ENCODE measurements at places on chromosomes 3 and 15.
A peak's percentile ranks its signal among the peaks of the same experiment; 100 is the strongest.

DNA sequence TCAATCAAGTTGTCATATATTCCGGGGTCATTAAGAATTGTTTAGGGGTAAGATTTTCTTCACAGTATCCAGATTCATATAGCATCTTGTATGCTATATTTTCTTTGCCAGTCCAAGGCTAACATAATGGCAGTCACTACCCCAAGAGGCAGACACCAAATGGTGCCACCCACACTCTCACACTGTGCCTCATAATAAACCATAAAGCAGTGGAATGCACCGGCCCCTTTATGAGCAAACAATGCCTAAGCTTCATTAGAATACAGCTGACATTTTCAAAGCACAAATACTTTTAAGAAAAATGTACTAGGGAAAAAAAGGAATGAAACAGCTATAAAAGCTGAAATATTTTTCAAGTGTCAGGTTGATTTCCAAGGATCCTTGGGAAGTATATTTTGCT, 121.6 kb downstream of the TFDP2 start:
- DNase-seq = peak; percentile 39

- no peak for DNase-seq
Observed at GRCh38 chr3:18046131-18046915, 303.9 kb upstream of the TBC1D5 start.

DNA sequence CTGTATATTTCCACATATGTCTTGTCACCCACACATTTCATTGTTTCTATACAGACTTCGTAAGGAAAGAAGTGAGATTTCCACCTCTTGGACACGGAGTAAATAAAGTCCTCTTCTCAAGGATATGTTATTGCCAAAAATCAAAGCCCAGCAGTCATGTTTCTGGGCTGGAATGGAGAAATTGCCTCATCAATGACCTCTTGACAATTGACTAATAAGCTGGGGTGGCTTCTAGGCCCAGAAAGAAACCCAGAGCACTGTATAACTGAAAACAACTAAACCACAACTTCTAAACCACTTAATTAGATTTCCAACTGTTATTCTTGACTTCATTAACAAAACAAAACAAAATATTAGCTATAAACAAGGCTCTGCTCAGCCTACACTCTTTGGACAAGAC, 56.4 kb upstream of the SLC24A5 start:
- DNase-seq = no peak

DNA sequence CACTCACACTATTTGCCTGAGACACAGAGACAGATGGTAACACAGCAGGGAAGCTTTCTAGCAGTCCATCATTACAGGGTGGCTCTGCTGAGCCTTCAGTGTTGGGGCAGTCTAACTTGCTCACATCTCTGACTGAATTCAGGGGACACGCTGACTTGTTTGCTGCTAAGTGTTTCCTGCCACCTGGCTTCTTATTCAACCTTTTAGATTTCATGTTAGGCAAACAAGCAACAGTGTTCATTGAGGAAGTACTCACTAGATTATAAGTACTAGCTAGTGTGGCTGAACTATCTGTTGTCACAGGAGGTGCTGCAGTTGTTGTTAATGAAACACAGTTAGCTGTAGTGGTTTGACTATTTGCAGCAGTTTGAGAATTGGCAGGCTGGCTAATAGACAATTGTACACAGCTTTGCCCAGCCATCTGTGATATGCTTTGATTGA, 37.3 kb downstream of the USF3 start:
- peak; percentile 26 for DNase-seq

DNA sequence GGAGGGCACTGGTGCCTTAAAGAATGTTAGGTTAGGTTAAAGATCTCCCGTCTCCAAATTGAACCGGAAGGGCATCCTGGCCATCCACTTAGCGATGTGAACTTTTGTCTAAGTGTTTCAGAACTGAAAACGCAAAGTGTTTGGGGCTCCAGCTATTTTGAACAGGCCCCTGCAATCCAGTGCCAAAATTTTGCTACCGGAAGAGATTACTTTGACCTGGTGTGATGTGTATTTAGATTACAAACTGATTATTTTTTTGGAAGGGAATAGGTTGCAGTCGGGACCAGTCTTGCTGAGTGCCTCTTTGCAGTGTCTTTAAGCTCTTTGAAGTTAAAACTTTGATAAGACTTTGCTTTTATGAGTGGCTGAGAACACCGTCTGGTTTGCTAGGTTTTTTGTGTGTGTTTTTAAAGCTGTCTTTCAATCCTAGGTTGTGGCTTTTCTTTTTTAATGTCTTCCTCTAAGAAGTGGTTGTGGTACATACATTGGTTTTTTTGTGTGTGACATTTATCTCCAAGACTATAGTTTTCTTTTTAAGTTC, 179.6 kb downstream of the OR4M2 start:
- no peak for DNase-seq

DNA sequence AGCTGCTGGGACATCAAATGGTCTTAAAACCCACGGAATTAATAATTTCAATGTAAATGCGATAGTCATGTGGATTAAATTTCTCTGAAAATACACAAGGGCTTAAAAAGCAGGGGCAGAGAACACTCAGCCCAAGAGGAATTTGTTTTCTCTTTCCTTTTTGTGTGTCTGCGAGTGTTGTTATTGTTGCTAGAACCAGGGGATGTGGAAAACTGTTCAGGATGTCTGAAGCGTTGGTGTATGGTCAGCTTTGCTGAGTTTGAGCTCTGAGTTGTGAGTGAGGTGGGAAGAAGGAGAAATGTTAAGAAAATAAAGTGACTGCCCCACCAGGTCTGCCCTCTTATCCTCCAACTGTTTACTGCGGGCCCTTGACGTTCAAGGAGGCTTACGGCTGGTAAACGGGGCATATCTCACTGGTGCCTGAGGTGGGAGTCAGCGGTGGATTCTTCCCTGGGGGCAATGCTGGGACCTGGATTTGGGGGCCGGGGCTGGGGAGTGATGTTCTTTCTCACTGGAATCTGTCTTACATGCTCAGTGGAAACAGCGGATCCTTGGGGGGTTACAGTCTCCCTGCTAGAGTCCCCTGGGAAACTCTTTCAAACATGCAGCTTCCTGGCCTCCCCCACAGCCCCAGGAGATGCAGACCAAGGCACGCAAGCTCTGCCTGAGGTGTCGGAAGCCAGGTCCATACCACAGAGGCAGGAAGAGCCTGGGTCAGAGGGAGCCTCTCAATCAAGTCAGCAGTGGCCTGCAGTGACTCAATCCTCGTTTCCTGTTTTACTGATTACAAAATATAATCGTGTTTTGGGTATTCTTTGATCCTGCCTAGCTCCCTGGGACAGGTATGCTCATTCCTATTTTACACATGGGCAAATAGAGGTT, 41.8 kb downstream of the ITGA11 start:
- no peak for DNase-seq

DNA sequence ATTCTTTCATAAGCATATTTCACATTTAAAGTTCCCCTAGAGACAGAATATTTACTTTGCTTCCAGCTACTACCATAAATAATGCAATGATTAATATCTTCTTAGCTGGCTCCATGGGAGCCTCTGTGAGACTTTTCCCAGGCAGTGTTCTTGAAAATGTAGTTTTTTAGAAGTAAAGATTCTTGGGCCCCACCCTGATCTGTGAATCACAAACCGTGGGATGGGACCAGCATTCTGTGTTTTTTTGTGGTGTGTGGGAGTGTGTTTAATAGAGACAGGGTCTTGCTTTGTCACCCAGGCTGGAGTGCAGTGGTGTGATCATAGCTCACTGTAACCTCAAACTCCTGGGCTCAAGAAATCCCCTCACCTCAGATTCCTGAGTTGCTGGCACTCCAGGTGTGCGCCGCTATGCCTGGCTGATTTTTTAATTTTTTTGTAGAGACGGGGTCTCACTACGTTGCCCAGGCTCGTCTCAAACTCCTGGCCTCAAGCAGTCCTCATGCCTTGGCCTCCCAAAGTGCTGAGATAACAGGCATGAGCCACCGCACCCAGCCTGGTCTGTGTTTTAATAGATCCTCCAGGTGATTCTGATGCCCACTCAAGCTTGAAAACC, 83.0 kb downstream of the KLHL25 start:
- DNase-seq = no peak

GRCh38 chr3:197953881-197954280, 3.9 kb downstream of the RPL35A start:
- no peak for DNase-seq

GRCh38 chr15:92992720-92993119, 92.6 kb downstream of the CHD2 start:
- DNase-seq = no peak

DNA sequence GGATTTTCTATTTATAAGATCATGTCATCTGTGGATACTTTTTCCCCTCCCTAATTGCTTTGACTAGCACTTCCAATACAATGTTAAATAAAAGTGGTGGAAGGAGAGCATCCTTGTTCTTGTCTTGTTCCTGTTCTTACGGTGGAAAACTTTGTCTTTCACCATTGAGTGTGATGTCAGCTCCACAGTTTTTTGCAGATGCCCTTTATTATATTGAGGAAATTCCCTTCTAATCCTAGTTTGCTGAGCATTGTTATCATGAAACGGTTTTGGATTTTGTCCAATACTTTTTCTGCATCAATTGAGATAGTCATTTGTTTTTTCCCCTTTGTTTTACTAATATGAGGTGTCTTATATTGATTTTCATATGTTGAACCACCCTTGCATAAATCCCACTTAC, 19.9 kb upstream of the IL20RB start:
- DNase-seq = no peak

DNA sequence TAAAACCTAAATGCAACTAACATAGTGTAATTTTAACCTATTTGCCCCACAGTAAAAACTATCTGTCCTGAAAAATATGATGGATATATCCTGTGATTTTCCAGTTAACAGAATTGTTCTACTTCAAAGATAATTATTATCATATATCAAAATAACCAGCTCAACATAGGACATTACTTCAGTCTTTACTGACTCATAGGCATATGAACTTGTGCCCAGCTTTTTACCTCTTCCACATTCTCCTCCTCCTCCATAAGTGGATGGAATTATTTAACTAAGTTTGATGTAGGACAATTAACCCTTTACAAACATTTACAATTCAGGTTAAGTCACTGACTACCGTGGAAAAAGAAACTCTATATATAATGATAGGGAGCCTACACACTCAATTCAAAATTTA, 22.9 kb upstream of the USF3 start:
- DNase-seq = no peak

DNA sequence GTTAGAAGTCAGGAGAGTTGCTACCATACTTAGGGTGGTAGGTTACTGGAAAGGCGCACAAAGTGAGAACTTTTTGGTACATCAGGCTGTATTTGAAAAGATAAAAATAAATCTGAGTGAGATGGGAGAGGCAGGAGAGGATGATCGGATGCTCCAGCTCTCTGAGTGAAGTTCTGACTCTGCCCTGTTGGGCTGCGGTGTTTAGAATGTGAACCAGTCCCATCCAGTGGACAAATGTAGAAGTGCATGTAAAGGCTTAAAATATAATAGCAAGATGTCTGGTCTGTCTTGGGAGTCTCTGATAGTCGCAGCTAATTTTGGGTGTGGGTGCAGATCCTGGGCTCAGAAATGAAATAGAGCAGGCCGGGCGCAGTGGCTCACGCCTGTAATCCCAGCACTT, 30.4 kb downstream of the ACKR2 start:
- peak; percentile 85 for DNase-seq

Data from Ammon's horn (tissue), 1 donor.